ENCODE measurements at places on chromosomes 4 and X.

GRCh38 chrX:20514358-20514757 lies 247.6 kb upstream of the RPS6KA3 start:
- DNase-seq, result no peak

- DNase-seq, result no peak
Observed at GRCh38 chr4:23822181-23822580, 67.7 kb downstream of the PPARGC1A start.

DNA sequence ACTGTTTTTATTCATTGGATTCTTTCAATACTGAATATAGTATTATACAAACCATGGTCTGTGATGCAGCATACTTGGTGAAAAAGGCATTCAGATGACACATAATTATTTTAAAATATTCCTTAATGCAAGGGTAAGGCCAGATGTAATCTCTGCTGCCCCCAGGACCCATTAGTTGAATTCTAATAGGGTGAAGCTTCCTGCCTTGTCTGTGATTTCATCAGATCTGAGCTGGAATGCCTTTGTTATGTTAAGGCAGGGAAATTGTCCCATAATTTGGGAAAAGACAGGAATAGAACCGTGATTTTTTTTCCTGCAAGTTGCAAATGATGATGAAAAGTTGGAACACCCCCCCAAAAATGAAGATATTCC lies 26.1 kb downstream of the ZRSR2 start:
- DNase-seq, result no peak

GRCh38 chr4:82430964-82431745 lies 765 bp downstream of the ENOPH1 start:
- DNase-seq, result no peak

DNA sequence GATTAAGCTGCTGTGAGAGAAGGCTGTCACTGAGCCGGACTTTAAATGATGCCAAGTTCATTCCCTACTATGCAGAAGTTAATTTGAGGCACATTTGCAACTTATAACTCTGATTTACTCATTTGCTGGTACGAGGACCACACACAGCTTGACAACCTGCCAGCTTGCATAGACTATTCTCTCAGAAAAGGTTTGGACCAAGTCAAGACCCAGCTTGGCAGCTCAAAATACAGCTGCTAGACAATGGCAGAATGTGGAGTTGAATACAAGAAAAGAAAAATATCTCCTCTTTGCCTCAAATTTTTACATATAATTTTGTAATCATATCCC lies 338.9 kb downstream of the DHX15 start:
- DNase-seq, result no peak

- DNase-seq, result no peak
Observed at GRCh38 chr4:133775881-133776280, 425.7 kb downstream of the PABPC4L start.

DNA sequence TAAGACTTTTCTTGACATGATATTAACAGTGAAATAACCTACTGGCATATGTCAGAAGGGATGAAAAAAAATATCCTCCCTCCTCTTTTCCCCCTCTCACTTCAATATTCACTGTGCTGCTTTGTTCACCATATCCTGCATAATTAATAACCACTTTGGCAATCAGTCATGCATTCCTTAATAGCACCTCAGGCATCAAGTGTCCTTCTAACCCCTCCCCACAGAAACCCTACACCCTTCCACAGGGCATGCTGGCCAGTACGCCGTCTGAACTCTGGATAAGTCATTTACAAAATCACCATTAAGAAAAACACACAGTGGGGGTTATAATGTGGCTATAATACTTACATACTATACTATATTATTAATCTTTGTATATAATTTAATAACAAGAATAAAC lies 165.9 kb downstream of the PDGFC start:
- no peak for DNase-seq

- DNase-seq, result no peak
Observed at GRCh38 chrX:20802036-20802435, 535.3 kb upstream of the RPS6KA3 start.

DNA sequence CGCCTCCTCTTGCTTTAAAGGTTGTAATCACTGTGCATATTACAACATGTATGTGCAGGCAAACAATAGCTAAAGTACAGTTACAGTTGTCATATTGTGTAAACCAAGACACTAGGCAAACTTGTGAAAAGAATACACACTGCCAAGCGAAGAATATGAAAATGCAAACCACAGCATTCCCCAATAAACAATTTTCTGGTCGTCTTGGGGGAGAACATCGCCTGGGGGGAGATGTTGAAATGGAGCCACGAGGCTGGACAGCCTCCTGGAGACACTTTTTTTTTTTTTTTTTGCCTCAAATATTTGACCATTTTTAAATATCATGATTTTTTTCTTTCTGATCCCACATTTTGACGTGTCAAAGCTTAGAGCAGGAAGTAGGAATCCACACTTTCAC lies 51.7 kb upstream of the PDLIM3 start:
- DNase-seq, result no peak
